ENCODE measurements at places on chromosomes 11 and 22.

DNA sequence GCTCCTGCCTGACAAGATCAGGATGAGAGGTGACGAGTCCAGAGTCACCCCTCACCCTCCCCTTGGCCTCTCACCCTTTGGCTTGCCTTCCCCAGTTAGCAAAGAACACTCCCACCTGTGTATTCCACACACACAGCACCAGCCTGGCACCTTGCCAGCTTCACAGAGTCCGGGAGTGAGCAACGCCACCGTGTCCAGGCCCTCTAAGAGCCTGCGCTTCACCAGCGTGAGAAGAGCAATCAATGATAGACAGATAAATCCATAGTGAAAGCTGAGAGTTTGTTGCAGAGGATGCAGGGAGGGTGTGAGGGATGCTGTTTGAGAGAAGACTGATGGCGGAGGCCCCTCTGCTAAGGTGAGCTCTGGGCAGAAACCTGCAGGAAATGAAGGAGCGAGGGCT is 404.5 kb downstream of the LARGE1 start:
- DNase-seq: no peak

- DNase-seq: no peak
These were observed 11.7 kb upstream of the DNAJB13 start for GRCh38 chr11:73939096-73939495.

DNA sequence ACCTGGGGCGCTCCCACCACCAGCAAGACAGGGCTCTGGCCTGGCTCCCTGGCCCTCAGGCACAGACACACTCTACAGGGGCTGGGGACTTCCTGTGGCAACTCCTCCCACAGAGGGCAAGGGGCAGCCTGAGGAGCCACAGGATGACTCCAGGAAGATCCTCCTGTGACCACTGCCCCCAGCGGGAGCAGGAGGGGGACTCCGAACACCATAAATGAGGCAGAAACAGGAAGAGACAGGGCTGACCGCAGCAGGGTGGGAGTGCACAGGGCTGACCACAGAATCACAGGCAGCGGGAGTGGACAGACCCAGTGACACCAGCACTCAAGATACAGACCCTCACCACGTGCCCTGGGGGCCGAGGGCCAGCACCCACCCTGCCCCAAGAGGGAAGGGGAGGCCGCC is 10.8 kb downstream of the ARAP1 start:
- no peak for DNase-seq

DNA sequence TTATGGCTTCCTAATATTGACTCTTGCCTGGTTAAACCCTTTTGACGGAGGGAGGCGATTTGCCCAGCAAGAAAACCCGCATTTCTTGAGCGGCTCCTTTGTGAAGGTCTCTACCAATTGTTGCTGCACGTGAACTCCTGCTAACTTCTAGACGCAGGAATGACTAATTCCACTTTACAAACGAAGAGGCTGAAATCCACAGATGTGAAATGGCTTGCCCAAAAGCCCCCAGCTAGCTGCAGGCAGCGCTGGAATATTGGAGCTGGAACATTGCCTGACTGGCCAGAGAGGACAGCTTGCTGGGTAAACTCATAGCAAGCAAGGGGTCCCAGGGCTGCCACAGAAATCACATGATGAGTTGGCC is 542 bp downstream of the GCAT start:
- DNase-seq: no peak

DNA sequence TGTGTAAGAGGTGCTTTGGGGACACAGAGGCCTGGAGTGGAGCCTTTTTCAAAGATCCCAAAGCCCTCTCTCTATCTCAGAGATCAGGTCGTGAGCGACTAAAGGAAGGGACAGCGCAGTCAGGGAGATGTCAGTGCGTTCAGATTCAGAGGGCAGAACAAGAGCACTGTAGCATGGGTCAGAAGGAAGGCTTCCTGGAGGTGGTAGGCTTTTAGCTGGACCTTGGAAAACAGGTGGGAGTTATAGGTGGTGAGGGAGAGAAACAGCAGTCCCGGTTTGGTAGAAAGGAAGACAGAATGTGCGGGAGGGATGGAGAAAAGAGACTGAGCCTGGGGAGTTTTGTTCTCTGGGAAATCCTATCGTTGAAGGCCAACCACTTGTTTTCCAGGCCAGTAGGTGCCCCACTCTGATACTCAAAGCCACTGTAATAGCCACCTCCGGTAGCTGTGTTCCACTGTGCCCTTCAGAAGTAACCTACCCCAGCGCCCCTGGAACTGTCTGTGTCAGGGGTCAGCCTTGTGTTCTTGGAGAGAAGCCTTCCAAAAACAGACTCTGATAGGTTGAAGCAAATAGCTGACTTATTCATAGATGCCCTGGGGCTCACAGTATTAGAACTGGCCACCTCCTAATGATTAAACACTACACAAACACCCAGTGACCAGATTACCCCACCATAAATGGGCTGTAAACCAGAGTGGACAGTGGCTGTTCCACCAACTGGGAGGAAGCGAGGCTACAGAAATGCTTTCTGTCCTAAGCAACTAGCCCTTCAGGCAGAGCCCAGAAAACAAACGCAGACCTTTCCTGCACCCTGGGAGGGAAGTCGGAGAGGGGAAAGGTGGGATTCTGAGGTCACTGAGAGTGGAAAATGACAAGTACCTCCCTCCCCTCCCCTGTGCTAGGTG is 157.7 kb downstream of the DBX1 start:
- DNase-seq: no peak

GRCh38 chr22:29883045-29883774 is at the start of gene MTMR3:
Gene MTMR3 (plus strand): TSS chr22:29883174. CDS start chr22:29971060, 87,886 bp downstream.
- DNase-seq: peak; percentile 74

- DNase-seq: no peak
These were observed 1036.0 kb upstream of the CCDC90B start for GRCh38 chr11:84322211-84322610.

- DNase-seq: peak; percentile 45
These were observed 260.9 kb downstream of the KIRREL3 start for GRCh38 chr11:126739499-126740145.

DNA sequence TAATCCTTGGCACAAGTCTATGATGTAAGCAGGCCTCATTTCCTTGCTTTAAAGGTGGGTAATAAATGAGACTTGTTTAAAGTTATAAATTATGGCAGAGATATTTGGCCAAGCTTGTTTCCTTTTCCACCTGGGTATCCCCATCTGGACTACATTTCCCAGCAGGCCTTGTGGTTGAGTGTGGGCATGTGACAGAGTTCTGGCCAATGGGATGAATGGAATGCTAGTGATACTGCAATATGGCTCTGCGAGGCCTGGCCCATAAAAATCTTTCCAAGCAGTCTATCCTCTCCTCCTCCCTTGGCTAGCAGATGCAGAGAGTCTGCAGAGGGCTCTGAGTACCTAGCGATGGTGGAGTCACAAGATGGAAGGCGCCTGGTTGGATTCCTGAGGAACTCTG is 102.5 kb downstream of the TIMP3 start:
- no peak for DNase-seq

DNA sequence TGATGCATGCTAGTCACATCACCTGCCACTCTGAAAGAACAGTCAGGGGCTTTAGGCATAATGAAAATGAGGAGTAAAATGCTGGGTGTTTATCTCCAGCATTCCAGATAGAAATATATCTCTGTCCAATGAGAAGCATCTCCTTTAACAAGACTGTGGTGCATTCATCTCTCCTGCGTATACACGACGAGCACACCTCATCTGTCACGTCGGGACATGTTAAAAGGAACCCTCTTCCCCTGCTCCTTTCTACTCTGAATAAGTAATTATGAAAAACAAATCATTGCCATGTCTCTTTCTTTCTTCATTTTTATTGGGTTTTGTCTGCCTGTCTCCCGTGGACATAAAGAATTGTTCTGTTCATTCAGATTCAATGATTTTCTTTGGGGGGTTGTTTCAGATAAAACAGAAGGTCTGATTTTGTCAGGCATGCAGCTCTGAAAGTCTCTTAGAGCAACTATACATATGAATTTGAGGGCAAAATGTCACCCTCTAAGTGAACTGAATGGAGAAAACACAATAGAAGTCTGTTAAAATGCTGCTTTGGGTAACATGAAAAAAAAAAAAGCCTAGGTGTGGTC is 195.0 kb downstream of the MAML2 start:
- no peak for DNase-seq

DNA sequence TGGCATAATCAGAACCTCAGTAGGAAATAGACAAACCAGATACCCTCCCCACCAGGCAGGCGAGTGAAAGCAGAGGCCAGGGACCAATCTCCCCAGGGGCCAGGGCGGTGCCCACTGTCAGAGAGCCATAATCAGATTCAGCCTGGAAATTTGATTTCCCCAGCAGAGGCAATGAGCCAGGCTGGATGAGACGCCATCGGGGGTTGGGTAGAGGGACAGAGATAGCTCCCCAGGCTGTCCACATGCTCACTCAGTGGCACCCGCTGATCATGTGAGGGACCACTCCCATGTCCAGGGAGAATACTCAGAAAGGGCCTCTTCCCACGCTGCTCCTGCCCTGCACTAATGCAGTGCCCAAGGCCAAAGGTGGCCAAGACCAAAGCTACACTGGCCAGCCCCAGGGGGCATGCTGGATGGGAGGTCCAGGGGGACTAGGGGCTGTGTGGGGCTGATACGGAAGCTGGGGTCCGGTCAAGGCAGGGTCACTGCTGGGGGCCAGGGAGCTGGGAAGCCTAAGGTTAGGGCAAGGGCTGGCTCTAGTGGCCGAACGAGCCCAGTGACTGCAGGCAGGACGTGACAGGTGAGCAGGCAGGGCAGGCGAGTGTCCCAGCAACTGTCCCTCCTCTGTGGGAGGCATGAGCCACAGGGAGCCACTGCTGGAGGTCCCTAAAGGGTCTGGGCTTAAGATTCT is 19.8 kb downstream of the ARVCF start:
- DNase-seq: no peak

- DNase-seq: no peak
These were observed 61.0 kb downstream of the CYTH4 start for GRCh38 chr22:37343348-37343747.

DNA sequence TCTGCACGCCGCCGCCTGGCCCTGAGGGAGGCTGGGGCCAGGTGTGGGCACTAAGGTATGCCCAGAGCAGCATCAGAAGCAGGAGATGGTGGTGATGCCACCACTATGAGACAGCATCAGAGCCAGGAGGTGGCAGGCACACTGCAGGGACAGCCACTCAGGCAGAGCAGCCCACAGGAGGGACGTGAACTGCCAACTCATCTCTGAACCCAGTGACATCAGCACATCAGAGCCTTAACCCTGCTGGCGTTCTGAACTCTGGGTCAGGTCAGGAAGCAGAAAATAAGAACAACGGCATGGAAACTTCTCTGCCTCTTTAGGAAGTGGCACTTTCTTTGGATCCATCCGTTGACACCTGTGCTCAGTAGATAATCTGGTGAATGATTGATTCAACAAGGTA is 14.7 kb upstream of the IFT27 start:
- DNase-seq: no peak

GRCh38 chr22:46806794-46807193 is 44.3 kb downstream of the TBC1D22A start:
- DNase-seq: no peak

GRCh38 chr22:43474161-43475101 is 62.6 kb downstream of the MPPED1 start:
- DNase-seq: no peak

GRCh38 chr22:29702000-29702930 is 17.5 kb upstream of the CABP7 start:
- no peak for DNase-seq

- no peak for DNase-seq
These were observed 27.4 kb upstream of the CBX7 start for GRCh38 chr22:39179841-39180335.

- DNase-seq: no peak
These were observed 73.2 kb downstream of the ARHGAP8 start for GRCh38 chr22:44825310-44826150.

DNA sequence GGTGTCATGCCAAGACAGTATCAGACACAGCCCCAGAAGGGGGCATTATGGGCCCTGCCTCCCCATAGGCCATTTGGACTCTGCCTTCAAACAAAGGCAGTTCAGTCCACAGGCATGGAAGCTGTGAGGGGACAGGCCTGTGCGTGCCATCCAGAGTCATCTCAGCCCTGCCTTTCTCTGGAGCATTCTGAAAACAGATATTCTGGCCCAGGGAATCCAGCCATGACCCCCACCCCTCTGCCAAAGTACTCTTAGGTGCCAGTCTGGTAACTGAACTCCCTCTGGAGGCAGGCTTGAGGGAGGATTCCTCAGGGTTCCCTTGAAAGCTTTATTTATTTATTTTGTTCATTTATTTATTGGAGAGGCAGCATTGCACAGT is 14.6 kb downstream of the IL10RA start:
- no peak for DNase-seq

DNA sequence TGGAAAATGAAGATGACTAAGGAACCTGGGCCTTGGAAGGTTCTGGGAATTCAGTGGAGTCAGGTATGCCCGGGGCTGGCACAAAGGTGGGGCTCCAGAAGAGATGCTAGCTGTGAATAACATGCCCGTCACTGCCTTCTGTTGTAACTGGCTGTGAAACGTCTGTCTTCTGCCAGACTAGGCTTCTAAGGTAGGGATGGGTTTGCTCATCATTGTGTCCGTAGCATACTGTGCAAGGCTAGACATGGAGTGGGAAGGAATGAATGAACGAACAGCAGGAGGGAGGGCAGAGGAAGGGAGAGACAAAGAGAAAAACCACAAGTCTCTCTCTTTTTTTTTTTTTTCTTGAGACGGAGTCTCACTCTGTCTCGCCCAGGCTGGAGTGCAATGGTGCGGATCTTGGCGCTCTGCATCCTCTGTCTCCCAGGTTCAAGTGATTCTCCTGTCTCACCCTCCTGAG is 327.4 kb downstream of the MN1 start:
- no peak for DNase-seq

DNA sequence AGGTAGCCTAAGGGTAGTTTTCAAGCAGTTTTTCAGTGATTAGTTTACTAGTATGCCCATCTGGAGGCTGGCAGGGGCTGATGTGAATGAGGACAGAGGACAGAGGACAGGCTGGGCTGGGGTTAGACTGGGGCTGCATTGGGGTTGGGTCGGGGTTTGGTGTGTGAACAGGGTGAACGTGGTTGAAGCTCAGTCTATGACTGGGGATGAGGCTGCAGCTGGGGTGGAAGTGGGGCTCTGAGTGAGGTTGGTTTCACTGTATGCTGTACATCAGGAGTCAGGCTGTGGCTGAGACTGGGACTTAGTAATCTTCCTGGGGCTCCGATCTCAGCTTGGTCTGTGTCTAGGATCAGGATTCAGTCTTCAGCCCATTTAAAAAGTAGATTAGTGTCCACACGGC is 451 bp downstream of the OR51E1 start:
- DNase-seq: no peak

- DNase-seq: peak; percentile 69
These were observed 74.7 kb downstream of the MN1 start for GRCh38 chr22:27726686-27727449.

DNA sequence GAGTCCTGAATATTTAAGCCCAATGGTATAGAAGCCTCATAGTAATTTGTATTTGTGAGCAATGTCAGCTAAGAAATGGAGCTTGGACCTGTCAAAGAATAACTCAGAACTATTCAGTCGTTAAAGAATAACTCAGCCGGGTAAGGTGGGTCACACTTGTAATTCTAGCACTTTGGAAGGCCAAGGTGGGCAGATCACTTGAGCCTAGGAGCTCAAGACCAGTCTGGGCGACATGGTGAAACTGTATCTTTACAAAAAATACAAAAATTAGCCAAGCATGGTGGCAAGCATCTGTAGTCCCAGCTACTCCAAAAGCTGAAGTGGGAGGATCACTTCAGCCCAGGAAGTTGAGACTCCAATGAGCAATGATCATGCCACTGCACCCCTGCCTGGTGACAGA is 1526.5 kb downstream of the LRRC4C start:
- no peak for DNase-seq
